ENCODE measurements at places on chromosomes 3 and 15.

DNA sequence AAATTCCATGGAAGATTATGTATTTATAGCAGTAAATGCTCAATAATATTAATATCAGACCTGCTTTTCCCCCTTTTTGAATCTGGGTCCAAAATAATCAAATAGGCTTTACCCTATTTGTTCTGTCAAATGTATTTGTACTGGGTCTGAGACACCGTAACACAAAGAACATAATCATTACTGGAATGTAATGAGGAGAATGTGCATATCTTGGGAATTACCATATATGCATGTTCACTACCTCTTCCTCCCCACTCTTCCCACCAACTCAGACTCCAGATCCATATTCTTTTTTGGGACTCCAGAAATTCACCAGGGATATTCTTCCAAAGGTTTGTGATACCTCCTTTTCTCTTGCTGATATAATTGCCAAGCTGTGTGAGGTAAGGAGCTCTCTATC, 237.1 kb downstream of the KCNMB2 start:
- DNase-seq: no peak

DNA sequence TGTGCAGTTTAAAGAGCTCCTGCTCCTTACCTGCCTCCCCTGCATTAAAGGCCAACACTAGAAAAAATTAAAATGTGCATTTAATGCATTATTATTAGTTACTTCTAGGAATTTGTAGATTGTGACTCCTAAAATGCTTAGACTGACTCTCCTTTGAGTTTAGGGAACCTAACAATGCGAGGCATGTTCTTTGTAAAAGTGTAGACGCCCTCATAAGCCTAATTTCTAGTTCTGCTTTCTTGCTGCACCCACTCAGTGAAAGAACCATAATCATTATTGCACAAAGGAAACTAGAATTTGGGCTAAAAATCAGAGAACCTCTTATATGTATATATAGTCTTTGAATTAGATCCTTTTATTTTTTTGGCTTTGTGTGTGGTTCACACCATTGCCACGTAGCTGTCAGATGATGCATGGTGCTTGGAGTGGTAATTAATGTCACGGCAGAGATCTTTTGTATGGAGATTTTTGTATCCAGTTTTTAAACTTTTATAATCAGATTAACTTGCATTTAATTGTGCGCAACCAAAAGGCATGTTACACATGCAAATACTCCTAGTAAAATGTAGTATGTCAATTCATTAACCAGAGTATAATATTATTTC, 710 bp downstream of the ABHD10 start:
- peak; percentile 10 for DNase-seq

DNA sequence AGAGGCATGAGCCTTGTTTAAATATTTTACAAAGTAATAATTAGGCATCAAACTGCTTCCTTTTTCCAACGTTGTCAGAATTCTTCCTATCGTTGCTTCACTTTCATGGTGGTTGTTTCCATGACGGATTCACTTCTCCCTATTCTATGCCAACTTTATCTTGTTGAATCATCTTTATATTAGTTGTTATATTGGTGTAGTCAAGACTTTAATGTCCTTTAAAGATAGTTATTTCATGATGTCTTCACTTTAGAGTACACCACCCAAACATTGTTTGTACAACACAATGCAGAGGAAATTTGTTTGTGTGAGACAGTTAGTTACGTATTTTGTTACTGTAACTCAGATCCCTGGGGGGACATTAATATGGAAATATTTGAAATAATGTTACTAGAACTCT, 61.9 kb downstream of the CRYBG3 start:
- no peak for DNase-seq

- no peak for DNase-seq
These were observed 565.9 kb downstream of the PDCD6IP start for GRCh38 chr3:34364335-34364734.

- DNase-seq: peak; percentile 58
These were observed 71.5 kb downstream of the SSR3 start for GRCh38 chr3:156483426-156483825.

DNA sequence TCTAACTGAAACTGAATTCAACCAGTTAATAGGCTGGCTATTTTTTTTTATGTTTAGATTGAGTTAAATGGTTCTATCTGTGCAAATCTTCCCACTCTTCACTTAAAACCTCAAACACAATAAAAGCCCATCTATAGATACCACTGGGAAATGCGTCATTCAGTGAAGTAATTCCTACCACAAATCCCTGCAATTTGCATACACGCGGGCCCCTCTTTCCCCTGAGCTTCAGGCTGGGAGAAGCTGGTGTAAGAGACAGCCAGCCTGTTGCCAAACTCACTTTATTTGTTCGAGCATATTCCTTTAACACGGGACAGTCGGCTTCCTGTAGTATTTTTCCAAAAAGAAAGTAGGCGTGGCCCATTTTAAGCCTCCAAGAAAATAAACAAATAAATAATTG, 26.0 kb upstream of the MCTP2 start:
- DNase-seq: no peak

DNA sequence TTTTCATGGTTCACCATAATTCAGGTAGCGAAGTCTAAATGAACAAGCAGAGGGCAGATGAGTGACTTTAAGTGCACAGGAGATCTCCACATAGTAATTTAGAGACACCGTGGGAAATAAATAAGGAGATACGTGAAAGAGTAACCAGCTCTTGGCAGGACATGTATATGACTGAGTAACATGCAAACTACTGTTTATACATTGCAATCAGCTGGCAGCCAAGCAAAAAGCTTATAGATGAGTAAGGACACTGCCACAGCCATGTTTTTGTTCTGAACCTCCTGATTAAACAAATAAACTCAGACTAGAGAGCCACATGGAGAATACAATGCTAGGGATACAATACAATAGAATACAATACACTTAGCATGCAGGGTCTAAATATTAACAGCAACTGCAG, 252.4 kb downstream of the FHIT start:
- no peak for DNase-seq

- no peak for DNase-seq
These were observed 120.1 kb downstream of the LIPC start for GRCh38 chr15:58551764-58552504.

- no peak for DNase-seq
These were observed 46.1 kb downstream of the SLC9C1 start for GRCh38 chr3:112247900-112248299.

GRCh38 chr3:38743043-38743442, 73.0 kb downstream of the SCN10A start:
- DNase-seq: no peak
